Brain pericyte (primary cell): ENCODE measurements at places on chromosomes 5 and 9.

DNA sequence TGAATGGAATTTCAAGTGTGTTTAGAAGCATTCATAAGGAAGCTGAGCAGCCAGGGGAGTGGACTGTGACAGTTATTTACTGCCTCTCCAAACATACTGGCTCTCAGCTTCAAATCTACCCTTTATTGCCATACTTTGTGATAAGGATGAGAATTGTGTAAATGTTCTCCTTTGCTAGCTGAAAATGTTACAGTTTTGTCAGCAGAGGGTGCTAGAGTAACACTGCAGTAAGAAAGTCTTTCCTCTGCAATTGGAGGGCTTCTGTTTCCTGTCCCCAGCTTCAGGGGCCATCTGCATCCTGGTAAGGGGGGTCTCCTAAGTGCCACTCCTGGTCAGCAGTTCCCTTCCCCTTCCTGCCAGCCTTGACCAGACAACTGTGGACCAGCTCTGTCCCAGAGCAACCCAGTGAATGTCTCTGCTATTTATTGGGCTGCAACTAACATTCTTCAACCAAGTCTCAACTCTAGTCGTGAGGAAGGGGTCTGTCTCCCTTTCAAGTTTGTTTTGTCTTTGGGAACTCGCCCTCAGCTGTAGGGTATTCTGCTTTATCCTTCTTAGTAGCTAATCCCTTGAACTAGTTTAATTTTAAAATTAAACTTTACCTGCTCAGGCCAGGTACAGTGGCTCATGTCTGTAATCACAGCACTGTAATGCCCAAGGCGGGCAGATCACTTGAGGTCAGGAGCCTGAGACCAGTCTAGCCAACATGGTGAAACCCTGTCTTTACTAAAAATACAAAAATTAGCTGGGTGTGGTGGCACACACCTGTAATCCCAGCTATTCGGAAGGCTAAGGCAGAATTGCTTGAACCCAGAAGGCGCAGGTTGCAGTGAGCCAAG lies 45.3 kb downstream of the RAPGEF6 start:
- DNase-seq, result no peak

GRCh38 chr5:57157131-57157530 lies 16.7 kb upstream of the GPBP1 start:
- DNase-seq, result no peak

DNA sequence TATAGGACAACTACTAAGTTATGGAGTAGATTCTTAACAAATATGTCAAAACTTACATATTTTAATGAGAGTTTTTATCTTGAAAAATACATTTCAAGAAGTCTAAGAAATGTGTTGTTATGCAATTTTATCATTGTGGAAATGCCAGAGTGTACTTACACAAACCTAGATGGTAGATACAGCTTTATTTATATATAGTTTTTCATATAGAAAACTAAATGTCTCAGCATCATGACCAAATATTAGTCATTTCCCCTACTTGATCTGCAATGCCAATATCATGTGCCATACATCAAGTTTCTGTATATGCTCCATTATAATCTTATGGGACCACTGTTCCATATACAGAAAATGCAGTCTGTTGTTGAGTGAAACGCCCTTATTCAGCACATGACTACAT lies 28.7 kb downstream of the CAST start:
- no peak for DNase-seq

GRCh38 chr5:132799392-132799791 lies 13.7 kb upstream of the SOWAHA start:
- DNase-seq, result no peak

DNA sequence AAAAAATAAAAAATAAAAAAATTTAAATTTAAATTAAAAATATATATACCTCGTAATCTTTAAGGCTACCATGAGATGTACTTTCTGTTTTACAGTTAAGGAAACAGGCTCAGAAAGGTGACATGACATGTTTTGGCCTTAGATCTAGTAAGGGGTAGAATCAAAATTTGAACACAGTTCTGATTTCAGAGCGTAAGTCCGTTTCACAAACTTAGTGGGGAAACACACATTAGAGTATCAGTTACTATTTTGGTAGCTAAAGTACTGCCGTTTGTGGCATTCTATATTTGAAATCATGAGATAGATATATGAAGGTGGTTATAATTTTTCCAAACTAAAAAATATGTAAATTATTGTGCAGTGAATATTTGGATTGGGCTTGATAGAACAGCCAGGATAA lies 186.2 kb downstream of the DENND1A start:
- DNase-seq, result no peak

DNA sequence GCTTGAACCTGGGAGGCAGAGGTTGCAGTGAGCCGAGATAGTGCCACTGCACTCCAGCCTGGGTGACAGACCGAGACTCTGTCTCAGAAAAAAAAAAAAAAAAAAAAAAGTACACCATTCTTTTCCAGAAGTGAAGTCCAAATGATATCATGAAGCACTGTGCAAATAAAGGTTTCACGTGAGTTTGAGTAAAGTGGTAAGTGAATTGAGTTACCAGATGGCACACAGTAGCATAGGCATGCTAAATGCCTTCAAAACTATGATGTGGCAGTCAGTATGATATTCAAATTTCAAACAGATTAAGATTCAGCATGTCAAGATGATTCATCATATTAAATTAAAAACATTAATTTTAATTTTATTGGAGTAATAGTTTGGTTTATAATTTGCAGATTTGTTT lies 195.2 kb downstream of the TAF11L14 start:
- no peak for DNase-seq

DNA sequence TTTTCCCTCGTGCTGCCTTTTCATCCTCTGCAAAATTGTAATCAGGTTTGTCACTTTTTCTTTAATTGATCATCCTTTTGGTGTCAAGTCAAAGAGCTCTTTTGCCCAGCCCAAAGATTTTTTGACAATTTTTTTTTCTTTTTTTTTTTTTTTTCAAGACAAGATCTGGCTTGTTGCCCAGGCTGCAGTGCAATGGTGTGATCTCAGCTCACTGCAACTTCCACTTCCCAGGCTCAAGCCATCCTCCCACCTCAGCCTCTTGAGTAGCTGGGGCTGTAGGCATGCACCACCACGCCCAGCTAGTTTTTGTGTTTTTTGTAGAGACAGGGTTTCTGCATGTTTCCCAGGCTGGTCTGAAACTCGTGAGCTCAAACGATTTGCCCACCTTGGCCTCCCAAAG lies 36.7 kb downstream of the CDK7 start:
- DNase-seq, result no peak

GRCh38 chr9:129547063-129547462 lies 73.8 kb downstream of the C9orf50 start:
- DNase-seq, result no peak

GRCh38 chr9:71001780-71002386 lies 119.5 kb downstream of the TRPM3 start:
- no peak for DNase-seq

DNA sequence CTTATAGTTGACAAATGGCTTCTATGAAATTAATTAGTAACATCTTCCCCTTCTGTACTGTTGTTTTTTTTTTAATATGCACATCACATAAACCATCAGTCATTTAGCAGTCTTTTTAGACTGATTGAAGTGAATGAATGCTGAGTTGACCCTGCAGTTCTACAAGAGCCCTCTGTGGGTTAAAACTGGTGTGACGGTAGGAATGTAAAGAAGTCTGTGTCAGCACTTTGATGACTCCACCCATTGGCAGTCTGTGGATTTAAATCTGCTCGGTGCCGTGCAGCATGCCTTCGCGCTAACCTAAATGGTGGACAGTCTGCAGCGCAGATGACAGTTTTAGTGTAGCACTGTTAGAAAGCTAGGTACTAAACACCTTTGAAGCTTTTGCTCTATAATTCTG lies 3.1 kb downstream of the GTF3C4 start:
- DNase-seq, result no peak

GRCh38 chr9:32596936-32597335 lies 24.0 kb upstream of the NDUFB6 start:
- no peak for DNase-seq

DNA sequence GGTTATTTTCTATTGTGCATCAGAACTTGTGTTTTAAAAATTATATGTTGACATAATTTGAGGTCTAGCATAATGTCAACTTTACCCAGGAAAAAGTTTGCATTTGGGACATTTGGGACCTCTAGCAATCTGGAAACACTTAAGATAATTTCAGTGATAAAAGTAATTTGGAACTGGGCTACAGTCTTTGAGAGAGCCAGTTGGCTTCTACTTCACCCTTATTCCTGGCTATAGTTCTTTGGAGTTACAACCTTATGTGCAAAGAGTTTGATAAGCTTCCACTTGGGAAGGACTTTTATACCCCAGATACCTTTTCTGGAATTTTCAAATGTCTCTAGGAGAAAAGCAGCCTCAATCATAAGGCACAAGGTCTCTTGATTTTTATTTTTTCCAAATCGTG lies 139.3 kb downstream of the ARRDC3 start:
- DNase-seq, result no peak

GRCh38 chr5:76622973-76623596 lies at the start of gene F2RL2:
TSS of gene F2RL2 (minus strand) at chr5:76623403. CDS start at chr5:76623230, 173 bp downstream.
- no peak for DNase-seq

DNA sequence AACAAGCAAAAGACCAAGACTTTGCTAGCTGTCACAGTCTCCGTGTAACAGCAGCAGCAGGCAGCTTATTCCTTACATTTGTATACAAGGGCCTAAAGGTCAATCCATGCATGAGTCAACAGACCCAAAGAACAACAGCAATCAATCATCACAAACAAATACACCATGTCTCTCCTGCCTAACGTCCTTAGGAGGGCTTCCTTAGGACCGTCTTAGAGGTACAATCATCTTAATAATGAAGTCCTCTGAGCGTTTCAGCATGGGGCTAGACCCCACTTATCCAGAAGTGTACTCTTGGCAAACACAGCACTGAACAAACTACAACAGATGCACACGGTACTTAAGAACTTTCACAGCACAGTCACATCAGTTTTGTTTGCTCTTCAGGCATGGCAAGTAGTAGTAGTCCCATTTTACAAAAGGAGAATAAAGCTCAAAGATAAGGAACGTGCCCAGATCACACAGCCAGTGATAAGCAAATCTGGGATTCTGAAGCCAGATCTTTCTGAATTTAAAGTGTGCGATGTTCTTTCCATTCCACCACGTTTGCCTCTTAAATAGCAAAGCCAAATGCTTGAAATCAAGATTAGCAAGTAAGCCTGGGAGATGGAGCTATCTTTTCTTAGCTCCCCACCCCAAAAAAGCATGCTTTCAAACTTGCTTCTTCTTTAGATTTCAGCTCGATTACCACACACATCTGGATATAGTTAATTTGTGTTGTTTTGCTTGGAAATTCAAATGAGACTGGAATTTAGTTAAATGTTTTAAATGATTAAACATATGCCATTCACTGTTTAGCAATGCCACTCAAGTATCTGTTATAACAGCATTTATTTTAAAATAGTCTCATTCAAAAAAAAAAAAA lies 24.2 kb downstream of the PSMB7 start:
- no peak for DNase-seq

DNA sequence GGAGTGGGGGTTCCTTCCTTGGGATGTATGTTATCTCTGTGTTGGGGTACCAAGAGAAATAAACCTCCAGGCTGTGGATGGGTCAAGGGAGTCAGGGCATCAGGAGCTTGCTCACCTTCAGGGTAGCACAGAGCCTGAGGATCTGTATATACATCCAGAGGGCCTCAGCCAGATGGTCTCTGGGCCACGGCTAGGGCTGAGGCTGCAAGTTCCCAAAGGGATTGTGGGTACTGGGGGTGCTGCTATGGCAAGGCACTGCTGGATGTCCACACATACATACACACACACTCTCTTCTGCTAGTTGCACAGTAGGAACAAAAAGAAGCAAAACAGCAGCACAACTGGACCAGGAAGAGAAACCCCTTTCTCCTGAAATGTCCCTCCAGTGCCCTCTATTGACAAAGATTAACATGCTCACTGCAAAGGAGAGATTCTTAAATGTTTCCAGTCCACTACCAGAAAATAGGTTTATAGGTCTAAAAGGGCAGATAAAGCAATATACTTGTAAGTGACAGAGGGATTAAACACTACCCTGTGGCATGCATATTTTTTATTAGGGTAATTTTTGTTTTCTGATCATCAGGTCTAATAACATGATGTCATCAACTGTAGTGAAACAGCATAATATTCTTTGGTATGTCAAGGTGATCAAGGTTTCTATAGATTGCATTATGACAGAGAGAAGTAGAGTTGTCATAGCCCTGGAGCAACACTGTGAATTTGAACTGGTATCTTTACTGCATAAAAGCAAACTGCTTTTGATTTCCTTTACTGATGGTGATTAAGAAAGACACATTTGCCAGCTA lies 56.3 kb upstream of the KCNN2 start:
- no peak for DNase-seq

GRCh38 chr5:116315531-116315930 lies 230.7 kb downstream of the COMMD10 start:
- no peak for DNase-seq

- no peak for DNase-seq
Measured at GRCh38 chr9:133891741-133892140, 100.4 kb downstream of the VAV2 start.

DNA sequence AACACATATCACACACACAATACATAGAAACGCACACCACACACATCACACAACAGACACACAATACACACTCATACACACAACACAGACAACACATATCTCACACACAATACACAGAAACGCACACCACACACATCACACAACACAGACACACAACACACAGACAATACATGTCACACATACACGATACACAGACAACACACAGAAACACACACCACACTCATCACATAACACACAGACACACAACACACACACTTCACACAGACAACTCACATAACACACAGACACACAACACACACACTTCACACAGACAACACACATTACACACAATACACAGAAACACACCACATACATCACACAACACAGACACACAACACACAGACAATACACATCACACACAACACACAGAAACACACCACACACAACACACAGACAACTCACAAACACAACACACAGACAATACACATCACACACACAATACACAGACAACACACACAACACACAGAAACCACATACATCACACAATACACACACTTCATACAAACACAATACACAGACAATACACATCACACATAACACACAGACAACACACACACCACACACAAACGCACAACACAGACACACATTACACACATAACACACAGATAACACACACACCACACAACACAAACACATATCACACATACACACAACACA lies 4.3 kb upstream of the CCDC187 start:
- no peak for DNase-seq

DNA sequence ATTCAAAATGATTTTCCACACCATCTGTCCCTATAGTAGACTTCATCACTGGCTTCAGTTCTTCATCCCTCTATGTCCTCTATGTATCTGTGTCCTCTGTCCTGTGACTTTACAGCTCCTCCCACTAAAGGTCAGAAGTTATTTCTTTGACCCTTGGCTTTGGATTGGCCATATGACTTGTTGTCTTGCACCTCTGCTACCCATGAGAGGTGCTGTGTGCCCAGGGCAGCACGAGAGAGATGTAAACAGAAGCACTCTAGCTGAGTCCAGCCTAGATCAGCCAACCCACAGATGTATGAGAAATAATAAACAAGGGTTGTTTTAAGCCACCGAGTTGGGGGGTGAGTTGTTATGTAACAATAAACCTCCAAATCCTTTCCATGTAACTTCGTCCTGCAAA lies 63.4 kb upstream of the ENTREP1 start:
- DNase-seq, result no peak
